Astrocyte of the cerebellum (primary cell): ENCODE measurements at places on chromosomes 5 and 9.

GRCh38 chr5:100232736-100233135, 302.4 kb upstream of the FAM174A start:
- DNase-seq, result no peak

DNA sequence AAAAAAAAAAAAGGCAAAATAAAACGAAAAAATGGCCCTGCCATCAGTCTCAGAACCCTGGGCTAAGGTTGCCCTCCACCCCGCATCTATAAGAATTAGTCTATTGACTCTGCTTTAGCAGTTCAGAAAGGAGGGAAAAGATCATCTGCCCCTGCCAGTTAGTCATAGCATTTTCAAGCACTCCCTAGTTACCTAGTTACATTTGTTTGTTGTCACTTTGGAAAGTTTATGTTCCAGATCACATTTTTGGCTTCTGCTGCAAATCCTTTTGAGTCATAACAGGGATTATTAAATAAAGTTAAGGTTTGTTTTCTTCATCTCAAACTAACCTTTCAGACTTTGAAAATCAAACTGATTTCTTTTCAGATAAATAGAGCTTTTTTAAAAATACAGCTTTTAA, 52.1 kb downstream of the AQP7 start:
- DNase-seq, result peak; percentile 65

DNA sequence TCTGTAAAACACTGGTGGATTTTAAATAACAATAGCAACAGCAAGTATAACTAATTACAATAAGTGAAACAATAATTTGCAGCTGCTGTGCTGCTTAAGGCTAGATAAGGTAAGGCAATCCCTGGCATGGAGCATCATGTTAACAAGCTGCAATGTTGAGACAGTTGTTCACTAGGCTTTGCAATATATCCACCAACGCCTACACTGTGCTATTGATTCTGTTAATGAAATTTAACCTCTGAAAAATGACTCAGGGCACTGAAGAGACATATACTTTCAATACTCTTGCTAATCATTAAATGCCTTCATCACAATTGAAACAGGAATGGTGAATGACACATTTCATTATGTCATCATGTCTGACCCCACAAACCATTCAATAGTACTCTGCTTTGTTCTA, 255.0 kb downstream of the EFNA5 start:
- no peak for DNase-seq

GRCh38 chr5:89228355-89228754, 345.4 kb upstream of the MEF2C start:
- no peak for DNase-seq

GRCh38 chr5:54738118-54738972, 220.8 kb downstream of the SNX18 start:
- DNase-seq, result no peak

DNA sequence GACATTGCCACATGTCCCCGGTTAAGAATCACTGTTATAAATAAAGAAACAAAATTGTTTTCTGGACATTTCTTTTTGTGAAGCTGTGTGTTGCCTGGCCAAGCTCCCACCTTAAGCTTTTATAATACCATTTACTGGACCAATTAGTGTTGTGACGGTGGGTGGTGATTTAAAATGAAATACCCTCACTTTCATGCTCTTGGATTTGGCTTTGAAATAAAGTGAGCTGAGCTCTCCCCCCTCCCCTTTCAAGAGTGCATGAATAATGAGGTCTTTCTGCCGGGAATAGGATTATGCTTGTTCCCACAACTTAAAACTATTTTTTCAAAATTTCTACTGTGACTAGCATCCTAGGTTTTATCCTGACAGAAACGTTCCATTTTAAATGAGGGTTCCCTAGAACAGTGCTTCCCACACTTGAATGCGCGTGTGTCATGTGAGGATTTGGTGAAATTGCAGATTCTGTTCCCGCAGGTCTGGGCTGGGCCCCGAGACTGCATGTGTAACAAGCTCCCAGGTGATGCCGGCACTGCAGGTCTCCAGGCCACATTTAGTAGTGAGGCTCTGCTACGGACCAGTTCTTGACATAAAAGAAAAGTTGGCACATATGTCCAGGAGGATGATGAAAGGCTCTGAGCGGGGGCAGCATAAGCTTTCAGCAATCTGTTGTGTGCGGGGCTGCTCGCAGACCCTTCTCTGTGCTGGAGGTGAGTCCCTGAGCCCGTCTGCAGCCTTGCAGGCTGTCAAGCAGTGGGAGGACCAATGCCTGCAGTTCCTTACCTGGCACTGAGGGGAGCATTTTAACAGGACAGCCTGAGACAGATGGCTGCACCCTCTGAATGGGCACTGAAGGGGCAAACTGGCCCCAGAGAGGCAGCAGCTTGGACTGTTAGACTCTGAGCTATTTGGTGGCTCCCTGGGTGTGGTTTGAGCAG, 24.4 kb downstream of the IQGAP2 start:
- DNase-seq, result no peak

DNA sequence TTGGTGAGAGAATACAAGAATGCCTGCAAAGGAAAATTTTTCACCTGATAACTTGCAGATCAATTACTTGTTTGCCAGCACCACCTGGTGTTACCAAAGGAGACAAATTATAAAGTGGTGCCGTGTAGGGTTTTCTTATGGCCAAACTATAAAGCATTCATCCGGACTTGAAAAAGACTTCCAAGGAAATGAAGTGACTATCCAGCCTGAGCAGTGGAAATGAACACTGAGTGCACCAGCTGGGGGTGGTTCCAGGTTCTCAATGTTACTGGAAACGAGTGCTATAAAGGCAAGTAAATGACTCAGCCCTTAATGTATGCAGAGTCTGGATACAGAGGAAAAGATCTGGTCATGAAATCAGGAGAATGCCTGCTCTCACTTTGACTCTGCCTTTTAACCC, 113.1 kb downstream of the DNAH5 start:
- DNase-seq, result peak; percentile 3

GRCh38 chr9:27571011-27571410, 2.3 kb downstream of the C9orf72 start:
- DNase-seq, result no peak

DNA sequence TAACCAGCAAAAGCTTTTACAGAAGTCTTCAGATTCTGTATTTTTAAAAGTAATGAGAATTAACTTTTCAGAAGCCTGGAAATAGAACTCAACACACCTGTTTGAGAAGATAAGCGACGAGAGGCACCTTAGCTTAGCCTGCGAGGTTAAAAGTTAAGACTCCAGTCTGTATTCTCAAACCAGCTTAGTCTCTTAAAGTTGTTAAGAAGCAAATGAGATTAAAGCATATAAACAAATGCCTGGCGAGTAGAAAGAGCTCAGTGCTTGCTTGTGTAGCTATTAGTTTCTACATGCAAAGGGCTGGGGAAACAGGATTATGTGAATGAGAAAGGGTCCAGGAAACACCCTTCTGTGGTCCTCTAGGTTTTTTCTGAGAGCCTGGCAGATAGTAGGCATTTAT, 51.7 kb downstream of the MTAP start:
- DNase-seq, result no peak

DNA sequence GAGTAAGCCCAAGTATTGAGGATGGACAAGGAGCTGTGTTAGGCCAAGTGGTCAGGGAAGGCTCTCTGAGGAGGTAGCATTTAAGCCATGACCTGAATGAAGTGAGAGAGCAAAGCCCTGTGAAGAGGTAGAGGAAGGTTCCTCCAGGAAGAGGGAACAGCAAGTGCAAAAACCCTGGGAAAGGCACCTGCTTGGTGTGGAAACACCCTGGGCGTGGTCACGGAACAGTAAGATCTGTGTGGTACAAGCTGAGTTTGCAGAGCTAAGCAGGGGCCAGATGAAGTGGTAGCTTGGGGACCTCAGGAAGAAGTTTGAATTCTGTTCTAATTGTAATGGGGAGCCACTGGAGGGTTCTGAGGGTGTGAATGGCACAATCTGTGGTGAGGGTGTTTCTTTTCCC, 310.2 kb downstream of the ARHGAP26 start:
- DNase-seq, result no peak

- no peak for DNase-seq
Measured at GRCh38 chr9:87874304-87874623, 8.4 kb upstream of the SPATA31E1 start.

DNA sequence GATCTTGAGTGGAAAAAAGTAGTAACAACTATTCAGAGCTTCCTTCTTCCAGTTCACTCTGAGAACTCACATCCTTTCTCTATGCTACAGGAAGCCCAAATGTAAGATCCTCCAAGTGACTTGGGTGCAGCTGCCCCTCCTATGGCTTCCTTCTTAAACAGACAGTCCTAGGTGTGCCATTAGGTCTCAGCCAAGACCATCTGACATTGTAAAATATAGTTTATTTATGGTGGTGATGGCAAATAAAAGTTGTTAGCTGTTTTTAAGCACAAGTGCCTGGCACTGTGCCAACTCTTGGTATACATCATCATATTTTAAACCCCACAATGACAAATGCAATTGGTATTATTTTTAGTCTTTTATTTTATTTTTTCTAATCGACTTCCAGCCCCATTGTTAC, 58.1 kb downstream of the TMEM252 start:
- no peak for DNase-seq

- no peak for DNase-seq
Measured at GRCh38 chr5:10307206-10308148, at the start of gene CMBL. Gene CMBL (minus strand): TSS chr5:10307902. CDS start chr5:10290762, 17,140 bp downstream.

- no peak for DNase-seq
Measured at GRCh38 chr9:122546196-122546595, 6.7 kb upstream of the OR1N2 start.

DNA sequence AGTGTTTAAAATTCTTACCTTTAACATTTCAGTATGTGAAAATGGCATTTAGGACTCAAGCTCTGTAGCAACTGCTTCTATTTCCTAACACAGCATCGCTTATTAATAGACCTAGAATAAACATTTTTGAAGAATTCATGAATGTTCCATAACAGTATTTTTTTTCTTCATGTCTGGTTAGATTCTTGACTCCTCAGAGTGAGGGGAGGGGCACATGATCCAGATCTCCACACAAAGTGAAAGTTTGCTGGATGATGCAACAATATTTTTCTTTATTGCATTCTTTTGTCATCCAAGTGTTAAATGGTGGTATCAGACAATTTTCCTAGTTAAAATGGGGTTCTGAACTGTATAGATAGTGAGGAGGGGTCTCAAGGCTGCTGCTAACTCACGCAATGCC, 130.8 kb upstream of the MAN2A1 start:
- DNase-seq, result no peak

- DNase-seq, result no peak
Measured at GRCh38 chr5:3741374-3741770, 145.7 kb downstream of the IRX1 start.

DNA sequence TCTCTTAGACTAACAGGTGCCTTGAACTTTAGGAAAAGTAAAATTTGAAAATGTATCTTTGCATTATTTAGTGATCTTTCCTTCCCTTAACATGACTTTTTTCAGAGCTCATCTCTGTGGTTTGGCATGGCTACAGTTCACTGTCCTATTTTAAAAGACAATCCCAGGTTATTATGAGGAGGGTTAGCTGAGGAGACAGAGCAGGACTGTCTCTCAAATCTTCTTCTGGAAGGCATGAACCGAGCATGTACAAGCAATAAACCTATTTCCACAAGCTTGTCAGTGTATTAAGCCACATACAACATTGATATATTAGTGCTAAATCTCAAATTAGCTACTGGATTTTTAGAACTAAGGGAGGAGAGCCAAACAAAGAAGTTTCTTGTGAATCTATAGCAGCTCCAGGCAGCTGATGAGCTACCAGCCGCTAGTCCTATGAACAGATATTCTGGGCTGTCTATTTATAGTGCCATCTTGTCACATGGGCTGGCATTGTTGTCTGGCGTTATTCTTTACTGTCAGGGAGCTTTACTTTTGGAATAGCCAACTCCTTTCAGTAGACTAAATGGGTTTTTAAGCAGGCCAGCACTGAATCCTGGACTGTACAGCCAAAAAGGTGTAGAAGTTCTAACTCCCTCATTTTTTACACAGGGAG, 171.2 kb upstream of the ACTBL2 start:
- no peak for DNase-seq

DNA sequence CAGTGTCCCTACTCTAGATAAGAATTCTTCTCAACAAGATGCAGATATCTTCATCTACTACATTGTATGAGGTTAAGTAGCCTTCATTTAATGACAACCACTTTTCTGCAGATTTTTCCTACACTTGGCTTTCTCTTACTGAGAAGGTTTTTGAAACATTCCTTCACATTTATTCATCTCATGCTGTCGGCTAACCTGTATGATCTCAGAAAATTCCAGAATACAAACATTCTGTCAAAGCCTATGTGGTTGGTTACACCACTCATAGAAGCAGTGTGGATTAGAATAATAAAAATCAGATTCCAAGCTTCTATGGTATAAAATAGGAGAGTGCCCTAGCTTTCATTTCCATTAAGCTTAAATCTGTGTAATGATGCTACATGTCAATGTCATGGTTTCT, 39.4 kb upstream of the ERCC6L2 start:
- peak; percentile 27 for DNase-seq

DNA sequence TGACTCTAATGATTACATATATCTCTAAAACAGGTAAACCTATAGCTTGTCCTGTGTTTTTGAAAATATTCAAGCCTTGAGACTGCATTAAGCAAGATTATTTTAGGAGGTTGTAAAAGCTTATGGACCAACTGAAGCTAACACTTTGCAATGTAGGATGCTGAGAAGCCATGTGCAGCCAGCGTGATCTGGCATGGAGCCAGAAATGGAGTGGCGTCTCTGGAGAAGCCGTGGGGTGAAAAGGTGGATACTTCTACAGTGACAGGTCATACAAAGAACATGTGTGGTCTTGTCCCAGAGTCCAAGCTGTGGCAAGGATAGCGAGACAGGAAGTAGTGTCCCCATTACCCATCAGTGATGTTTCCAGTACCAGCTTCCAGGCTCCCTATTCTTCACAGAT, 100.8 kb upstream of the CD180 start:
- no peak for DNase-seq

GRCh38 chr9:8872802-8873201, 1073.2 kb upstream of the DMAC1 start:
- peak; percentile 63 for DNase-seq

GRCh38 chr5:10552183-10553143, 11.4 kb upstream of the ANKRD33B start:
- DNase-seq, result no peak

- DNase-seq, result no peak
Measured at GRCh38 chr5:72202331-72202825, 95.1 kb downstream of the MAP1B start.

DNA sequence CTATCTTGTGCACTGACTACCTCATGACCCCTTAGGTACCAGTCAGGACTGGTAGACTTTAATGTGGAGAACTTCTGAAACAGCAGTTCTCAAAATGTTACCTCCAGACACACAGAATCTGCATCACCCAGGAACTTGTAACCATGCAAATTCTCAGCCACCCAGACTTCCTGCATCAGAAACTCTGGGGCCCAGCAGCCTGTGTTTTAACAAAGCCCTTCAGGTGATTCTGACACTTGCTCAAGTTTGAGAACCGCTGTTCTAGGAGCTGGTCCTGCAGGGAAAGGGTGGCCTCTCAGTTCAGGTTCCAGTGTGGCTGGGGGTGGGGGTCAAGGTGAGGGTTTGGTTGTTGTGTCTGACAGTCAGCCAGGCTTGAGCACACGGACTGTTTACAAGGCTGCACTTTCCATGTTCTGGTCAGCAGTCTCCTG, 28.4 kb downstream of the ZFP62 start:
- no peak for DNase-seq

- no peak for DNase-seq
Measured at GRCh38 chr5:111738118-111738517, 18.9 kb downstream of the NREP start.

- DNase-seq, result no peak
Measured at GRCh38 chr5:123012321-123012720, 24.2 kb downstream of the PPIC start.

- DNase-seq, result peak; percentile 90
Measured at GRCh38 chr9:90546200-90546599, 96.4 kb downstream of the DIRAS2 start.
